ENCODE measurements at places on chromosomes 11 and 22.

GRCh38 chr22:40808018-40808841, 10.9 kb downstream of the SLC25A17 start:
- DNase-seq, result no peak

- no peak for DNase-seq
Measured at GRCh38 chr11:7518811-7519562, 5.2 kb downstream of the PPFIBP2 start.

DNA sequence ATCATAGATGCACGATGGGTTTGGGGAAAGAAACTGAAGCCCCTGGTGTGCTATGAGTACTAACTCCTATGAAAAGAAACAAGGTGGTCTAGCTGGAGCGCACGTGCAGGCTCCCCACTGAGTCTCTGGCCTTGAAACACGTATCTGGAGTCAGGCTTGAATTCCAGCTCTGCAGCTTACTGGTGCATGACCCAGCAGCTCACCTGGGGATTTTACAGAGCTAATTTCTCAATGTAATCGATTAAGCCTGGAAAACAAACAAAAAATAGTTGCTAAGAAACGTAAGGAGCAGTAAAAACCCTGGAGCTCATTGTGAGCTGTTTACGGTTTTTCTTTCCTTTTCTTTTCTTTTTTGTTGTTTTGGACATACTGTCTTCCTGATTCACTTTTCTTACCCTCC, 12.3 kb downstream of the KCNJ1 start:
- no peak for DNase-seq

GRCh38 chr22:17858033-17858432, 83.8 kb upstream of the BID start:
- no peak for DNase-seq

- DNase-seq, result no peak
Measured at GRCh38 chr11:126599217-126599897, 243.9 kb downstream of the ST3GAL4 start.

GRCh38 chr11:1760351-1761109, 3.2 kb downstream of the CTSD start:
- no peak for DNase-seq

DNA sequence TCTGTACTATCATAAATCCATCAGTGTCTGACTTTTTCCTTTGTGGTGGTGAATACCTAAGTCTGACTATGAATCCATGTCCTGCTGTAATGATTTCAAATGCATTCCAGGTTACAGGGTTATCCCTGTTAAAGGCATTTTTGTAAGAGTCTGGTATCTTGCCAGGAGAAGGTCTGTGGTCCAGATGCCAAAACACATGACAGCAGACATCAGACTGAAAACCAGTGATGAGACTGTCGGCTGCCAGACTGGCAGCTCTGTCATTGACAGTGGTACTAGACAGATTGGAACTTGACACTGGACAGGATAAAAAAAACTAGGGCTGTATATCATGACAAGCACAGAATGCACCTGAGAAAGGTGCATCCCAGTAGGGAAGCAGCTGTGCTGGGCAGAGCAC, 301.8 kb upstream of the FAT3 start:
- no peak for DNase-seq

DNA sequence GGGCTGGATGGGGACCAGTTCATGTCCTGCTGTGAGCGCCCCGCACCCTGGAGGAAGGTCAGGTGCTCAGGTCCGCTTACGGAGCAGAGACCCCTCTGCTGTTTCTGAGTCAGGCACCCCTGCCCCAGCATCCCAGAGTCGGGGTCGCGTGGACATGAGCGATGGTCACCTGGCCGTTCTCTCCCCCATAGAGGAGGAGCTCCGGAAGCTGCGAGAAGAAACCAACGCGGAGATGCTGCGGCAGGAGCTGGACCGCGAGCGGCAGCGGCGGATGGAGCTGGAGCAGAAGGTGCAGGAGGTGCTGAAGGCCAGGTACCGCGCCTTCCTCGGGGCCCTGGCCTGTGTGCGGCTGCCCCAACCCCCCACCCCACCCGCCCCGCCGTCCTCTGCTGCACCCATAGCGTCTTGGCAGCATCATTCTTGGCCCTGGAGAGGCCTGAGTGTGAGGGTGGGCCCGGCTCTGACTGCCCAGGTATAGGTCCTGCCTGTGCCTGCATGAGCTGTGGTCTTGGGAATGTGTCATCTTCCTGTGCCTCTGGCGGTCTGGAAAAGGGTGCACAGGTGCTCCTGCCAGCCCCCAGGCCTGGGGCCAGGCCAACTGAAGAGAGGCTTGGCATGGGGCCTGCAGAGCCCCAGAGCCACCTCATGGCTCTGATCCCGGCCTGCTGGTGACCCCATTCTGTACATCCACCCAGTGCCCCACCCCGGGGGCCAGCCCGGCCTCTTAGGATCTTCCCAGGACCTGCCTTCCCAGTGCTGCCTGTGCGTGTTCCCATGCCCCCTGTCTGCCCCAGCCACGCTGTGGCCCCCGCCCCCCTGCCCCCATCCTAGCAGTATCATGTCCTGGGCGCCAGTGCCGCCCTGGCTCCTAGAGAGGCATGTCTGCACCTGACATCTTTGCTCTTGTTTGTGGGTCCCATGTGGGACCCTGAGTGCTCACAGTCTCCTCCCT, 38.1 kb downstream of the GRAMD4 start:
- no peak for DNase-seq

- DNase-seq, result no peak
Measured at GRCh38 chr11:13169709-13170108, 107.9 kb upstream of the BMAL1 start.

DNA sequence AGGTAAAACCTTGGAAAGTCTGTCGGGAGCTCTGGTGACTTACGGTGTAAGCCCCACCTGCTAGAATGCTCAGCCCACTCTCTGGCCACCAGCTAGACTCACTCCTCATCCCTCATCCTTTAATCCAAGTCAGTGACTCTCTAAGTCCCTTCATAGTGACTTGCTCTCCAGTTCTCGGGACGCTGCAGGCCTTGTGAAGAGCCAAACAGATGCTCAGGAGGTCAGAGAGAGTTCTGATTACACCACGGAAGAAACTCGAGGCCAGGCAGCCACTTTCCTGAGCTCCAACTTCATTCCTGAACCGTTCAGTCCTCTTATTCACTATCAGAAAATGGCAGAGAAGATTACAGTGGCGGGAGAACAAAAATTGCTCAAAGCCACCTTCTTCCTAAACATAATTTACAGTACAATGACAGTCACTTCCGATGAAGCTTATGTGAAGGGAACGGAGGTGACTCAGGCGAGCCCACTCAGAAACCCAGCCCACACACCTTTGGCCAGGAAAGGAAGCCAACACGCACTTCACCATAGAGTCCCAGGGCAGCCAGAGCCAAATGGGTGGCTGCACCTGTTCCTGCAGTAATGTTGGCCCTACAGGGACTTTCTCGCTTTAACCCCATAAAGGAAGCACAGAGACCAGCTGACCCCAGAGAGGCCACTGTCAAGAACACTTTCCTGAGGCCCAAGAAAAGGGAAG, 100.4 kb downstream of the GALNT18 start:
- no peak for DNase-seq

DNA sequence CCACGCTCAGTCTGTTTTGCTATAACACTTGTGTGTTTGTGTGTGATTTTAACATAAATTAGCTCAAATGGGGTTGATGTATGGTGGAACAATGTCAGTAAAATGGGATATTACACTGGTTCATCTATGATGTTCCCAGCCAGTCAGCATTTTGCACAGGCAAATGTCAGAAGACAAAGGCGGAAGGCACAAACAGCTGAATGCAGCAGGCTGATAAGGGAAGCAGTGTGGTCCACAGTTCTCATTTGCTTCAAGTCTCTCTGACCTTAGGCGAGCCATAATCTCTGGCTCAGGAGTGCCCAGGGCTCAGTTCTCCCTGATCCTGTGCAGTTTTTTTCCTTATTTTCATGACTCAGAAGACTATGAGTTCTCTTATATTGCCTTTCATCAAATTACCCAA, 102.7 kb downstream of the FAR1 start:
- DNase-seq, result no peak

DNA sequence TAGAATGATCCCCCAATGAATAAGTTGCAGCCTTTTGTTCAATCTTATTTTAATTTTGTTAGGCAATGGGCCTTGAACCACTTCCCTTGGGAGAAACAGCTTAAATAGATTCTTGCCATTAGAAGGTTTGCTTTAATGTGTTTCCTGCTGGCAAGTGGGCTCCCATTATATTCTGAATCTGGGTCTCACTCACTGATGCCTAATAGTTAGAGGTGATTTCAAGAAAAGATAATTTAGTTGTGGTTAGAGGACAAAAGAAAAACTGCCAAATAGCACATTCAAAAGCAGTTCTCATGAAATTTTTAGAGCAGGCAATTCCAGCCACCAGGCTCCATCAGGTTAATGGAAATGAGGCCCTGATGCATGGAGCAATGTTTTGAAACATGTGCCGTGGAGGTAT, 362.6 kb upstream of the CHORDC1 start:
- DNase-seq, result no peak

All from CD4-positive, alpha-beta memory T cell (primary cell).